ENCODE measurements at places on chromosomes 13 and 19. TPM values are rescaled to one million over a fixed set of nuclear protein-coding genes. Genes with fewer than 3 reads are reported as not detected.
A peak's percentile ranks its signal among the peaks of the same experiment; 100 is the strongest.

DNA sequence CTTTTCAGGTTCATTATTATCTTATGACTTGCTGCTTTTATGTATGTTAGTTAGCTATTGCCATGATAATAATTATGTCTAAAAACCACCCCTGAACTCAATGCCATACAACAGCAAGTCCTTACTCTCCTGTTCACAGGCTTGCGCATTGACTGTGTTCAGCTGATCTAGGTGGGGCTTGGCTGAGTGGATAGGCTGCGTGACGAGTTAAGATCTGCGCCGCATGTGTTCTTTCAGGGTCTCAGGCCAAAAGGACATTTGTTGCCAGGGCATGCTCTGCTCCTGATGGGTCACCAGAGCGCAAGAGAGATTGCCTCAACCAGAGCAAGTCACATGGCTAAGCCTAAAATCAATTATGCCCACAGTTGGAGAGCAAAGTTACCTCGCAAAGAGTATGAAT lies 859 bp downstream of the ZNF568 start:
- no peak for DNase-seq

- no peak for DNase-seq
Measured at GRCh38 chr19:56351208-56351607, 36.6 kb upstream of the ZSCAN5A start.

GRCh38 chr19:4328243-4328990 lies 10.2 kb downstream of the STAP2 start:
- peak; percentile 92 for DNase-seq

DNA sequence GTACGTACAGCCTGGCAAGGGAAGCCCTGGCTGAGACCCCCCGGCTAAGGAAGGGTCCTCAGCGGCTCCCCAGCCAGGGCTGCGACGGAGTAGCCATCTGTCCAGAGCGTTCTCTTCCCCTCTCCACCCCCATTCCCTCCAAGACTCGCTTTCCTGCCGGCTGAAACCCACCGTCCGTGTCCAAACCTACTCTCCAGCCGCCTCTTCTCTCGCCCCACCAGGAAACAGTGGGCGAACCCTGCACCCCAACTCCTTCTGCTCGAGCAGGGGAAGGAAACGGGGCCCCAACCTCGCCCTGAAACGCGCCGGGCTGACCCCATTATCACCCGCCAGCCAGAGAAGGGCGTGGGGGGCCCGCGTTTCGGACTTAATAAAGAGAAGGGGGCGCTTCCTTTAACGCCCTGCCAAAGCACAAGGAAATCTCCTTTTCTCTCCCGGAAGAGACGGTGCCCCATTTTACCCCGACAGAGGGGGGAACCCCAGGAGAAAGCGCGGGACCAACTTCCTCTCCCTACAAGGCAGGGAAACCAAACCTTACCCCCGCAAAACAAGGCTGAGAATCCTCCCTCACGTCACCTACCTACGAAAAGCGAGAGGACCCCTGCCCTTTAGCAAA lies 2.5 kb downstream of the ZC3H4 start:
- DNase-seq: peak; percentile 43

- no peak for DNase-seq
Measured at GRCh38 chr13:45439781-45440462, 21.7 kb upstream of the SLC25A30 start.

GRCh38 chr19:11577451-11578257 lies at the start of gene ACP5:
ACP5 (minus strand) TSS chr19:11577645; CDS start chr19:11577317, 328 bp downstream.
- no peak for DNase-seq

DNA sequence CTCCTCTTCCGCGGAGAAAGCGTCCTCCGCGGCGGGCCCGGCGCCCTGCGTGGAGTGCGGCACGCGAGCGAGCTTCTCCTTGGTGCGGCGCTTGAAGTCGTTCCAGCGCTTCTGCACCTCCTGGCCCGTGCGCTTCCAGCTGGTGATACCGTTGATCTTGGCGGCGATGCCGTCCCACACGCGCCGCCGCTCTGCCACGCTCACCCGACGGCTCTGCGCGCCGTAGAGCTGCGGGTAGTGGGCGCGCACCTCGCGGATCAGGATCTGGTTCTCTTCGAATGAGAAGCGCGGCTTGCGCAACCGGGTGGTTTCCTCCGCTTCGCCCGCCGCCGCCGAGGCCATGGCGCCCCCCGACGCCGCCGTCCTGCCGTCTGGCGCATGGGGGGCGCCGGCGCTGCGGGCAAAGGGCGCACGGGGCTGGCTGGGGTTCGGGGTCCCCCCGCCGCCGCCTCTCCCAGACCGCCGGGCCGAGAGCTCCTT lies 941 bp downstream of the MYPOP start:
- DNase-seq: peak; percentile 22

GRCh38 chr13:54301085-54301484 lies 1272.5 kb downstream of the OLFM4 start:
- no peak for DNase-seq

DNA sequence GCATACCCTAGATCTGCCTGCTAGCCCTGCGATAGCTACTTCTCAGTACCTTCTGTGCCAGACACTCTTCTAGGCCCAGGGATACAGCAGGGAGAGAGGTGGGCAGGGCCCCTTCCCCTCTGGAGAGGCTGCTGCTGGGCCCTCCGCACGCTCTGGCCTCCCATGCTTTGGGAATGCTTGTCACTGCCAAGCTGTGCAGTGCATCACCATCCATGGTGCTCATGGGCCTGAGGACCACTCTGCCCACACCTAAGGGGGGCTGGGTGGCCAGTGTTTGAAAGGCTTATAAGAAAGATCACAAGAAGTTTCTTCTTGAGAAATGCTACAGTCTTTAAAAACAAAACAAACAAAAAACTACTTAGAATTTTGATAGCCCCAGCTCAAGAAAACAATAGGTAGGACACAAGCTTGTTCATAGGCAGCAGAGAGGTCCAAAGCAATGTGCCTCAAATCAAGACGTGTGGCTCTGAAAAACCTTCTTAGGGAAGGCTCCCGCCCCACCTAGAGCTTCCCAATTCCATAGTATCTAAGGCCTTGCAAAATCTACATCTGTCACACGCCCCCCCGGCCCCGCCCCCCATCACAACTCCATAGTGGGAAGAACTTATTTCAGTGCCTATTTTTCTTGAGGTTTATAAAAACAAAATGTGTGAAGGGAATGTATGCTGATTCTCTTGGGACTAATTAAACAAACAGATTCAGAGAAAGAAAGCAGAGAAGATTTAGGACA lies 145.8 kb downstream of the TM9SF2 start:
- no peak for DNase-seq

DNA sequence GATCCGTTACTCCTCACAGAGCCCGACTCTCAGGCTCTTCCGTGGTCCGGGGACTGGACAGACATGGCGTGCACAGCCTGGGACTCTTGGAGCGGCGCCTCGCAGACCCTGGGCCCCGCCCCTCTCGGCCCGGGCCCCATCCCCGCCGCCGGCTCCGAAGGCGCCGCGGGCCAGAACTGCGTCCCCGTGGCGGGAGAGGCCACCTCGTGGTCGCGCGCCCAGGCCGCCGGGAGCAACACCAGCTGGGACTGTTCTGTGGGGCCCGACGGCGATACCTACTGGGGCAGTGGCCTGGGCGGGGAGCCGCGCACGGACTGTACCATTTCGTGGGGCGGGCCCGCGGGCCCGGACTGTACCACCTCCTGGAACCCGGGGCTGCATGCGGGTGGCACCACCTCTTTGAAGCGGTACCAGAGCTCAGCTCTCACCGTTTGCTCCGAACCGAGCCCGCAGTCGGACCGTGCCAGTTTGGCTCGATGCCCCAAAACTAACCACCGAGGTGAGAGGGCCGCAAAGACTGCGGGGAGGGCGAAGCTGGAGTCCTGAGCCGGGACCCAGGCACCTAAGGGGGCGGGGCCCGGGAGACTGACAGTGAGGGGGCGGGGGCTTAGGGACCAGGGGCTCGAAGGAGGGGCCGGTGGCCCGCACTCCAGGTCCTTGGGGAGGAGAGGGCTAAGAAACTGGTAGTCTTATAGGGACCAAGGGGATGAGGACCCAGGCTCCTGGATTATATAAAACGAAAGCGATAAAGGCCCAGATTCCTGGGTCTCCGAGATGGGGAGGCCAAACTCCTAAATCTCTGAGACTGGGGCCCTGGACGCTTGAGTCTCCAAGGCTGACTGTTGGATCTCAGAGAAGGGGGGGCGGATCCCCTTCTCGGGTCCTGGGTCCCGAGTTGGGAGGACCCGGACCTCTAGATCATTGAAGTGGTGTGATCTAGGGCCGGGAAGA lies 2.0 kb downstream of the ETV2 start:
- peak; percentile 82 for DNase-seq

GRCh38 chr13:73109969-73110368 lies 51.2 kb downstream of the KLF5 start:
- DNase-seq: no peak

GRCh38 chr19:41595258-41595889 lies 19.4 kb downstream of the CEACAM21 start:
- DNase-seq: peak; percentile 75

DNA sequence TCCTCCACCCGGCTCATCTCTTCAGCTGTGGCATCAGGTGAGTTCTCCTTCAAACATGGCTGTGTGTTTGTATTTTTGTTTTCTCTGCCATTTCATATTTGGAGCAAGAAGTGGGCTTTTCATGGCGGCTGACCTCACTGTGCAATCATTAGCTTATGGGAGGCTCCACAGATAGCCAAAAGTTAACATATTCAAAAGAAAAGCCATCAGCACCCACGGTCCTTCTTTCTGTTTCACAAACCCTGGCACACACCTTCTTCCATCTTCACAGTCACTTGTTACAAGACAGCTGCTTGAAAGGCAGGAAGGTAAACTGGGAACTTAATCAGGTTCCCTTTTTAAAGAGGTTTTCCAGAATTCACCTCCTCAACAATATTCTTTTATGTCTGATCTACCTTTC lies 69.3 kb upstream of the ATP12A start:
- DNase-seq: no peak

DNA sequence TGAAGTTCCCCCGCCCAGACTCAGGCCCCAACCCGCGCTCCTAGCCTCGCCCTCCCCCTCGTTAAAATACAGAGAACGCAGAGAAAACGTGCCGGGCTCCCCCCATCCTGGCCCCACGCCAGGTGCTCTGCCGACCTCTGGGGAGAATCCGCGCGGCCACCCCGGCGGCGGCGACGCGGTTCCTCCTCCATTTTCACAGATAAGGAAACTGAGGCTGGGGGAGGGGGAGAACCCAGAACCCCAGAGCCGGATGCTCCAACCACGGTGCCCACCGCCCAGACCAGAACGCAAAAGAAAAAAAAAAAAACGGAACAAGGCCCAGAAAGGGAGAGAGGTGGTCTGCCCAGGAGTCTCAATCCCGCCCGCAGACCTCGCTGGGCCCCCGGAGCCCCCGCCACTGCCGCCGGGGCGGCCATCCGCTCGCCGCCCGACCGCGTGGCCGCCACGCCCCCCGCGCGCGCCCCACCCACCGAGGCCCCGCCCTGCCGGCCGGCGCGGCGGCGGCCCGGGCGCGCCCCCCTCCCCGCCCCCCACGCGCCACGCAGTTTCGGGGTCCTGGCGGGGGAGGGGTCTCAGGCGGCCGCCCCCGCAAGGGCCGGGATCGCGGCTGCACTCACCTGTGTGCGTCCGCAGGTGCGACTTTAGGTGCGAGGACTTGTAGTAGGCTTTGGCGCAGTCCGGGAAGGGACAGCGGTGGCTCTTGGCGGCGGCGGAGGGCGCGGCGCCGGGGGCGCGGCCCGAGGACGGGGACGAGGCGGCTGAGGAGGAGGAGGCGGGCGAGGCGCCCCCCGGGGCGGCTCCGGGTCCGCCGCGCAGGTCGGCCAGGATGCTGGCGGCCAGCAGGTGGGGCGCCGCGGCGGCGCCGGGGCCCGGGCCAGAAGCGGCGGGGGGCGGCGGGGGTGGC lies 703 bp downstream of the KLF16 start:
- peak; percentile 68 for DNase-seq

DNA sequence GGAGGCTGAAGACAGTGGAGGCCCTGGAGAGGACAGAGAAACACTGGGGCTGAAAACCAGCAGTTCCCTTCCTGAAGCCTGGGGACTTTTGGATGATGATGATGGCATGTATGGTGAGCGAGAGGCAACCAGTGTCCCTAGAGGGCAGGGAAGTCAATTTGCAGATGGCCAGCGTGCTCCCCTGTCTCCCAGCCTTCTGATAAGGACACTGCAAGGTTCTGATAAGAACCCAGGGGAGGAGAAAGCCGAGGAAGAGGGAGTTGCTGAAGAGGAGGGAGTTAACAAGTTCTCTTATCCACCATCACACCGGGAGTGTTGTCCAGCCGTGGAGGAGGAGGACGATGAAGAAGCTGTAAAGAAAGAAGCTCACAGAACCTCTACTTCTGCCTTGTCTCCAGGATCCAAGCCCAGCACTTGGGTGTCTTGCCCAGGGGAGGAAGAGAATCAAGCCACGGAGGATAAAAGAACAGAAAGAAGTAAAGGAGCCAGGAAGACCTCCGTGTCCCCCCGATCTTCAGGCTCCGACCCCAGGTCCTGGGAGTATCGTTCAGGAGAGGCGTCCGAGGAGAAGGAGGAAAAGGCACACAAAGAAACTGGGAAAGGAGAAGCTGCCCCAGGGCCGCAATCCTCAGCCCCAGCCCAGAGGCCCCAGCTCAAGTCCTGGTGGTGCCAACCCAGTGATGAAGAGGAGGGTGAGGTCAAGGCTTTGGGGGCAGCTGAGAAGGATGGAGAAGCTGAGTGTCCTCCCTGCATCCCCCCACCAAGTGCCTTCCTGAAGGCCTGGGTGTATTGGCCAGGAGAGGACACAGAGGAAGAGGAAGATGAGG lies 1.5 kb downstream of the PPP1R15A start:
- DNase-seq: peak; percentile 39

Gene FAM32A
- polyA plus RNA-seq: 113 TPM

Gene ZNF564
- 11.2 TPM for polyA plus RNA-seq

Gene KCNC3
- polyA plus RNA-seq: not detected
